ENCODE measurements at places on chromosomes 7 and 10. TPM values are rescaled to one million over a fixed set of nuclear protein-coding genes. Genes with fewer than 3 reads are reported as not detected.
A peak's percentile ranks its signal among the peaks of the same experiment; 100 is the strongest.

TMEM225B gene
- 4.1 TPM for total RNA-seq

- DNase-seq = no peak
Measured at GRCh38 chr7:75989500-75990388, 4.7 kb downstream of the TMEM120A start.

GDF2 gene
- not detected for total RNA-seq

BRAT1 gene
- total RNA-seq = 26.5 TPM

GRCh38 chr7:21184942-21185652 lies 242.8 kb upstream of the SP4 start:
- DNase-seq = no peak

DNA sequence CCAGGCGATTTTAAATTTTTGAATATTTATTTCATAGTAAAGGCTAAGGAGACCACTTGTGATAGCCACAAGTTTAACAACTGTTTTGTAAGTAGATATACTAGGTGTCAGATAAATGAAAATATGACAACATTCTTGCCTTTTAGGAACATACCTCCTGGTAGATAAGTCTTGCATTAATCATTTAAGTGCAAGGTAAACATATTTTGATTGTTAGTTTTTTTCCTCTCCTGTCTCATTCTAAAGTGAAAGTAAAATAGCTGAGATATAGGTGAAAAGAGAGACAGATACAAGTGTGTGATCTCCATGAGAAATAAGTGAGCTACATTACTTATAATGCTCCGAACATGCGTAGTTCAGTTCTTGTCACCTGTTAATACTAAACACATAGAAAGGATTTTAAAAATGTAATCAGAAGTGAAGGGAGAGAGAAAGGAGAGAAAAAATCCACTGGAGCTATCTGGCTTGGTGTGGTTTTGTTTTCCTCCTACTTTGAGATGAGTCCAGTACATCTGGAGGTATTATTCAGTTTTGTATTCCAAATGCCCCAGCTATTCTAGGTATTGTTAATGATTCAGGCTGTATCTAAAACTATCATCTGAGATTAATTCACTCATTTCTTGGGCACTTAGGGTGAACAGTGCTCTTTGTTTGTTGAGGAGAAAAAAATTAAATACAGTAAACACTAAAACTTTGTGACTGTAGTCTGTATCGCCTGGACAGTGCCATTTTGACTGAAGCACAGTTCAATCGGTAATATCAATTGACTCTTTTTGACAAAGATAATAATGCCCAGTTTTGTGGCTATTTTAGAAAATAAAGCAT lies 21.2 kb downstream of the GLCCI1 start:
- no peak for DNase-seq

- no peak for DNase-seq
Measured at GRCh38 chr7:106646256-106646655, 14.7 kb downstream of the CCDC71L start.

- no peak for DNase-seq
Measured at GRCh38 chr7:91089382-91089963, 174.8 kb upstream of the FZD1 start.

ITPRIP gene
- total RNA-seq = 26.1 TPM

DNA sequence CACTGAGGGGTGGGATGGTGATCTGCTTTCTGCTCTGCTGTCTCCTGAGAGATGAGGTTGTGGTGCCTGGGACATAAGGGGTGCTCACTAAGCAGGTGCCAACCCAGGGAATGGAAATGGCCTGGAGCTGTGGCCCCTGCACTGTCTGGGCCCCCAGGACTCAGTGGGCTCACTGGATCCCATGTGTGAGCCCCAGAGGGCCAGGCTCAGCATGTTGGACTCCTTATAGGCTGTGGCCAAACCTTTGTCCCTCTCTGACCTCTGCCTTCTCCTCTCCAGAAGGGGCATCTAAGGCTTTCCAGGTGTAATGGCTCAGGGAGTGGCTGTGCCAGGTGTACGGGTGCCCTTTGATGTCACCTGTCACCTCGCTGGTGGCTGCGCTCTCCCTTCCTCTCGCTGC lies 56.4 kb downstream of the NEUROG3 start:
- no peak for DNase-seq

DNA sequence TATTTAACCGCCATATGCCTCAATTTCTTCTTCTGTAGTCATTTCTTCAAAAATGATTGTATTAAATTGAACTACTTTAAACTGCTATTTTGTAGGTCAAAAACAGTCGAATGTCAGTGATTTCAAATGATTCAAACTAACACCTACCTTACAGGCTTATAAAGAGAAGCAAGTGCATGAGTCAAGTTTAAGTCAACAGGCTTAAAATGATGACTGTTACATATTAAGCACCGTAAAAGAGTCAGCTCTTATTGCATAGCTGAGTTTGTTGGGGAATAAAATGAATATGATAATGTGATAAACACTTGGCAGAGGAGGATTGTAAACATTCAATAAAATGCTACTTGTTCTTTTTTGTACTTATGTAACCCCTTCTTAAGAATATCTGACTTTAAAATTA lies 90.1 kb upstream of the ANKRD1 start:
- DNase-seq = no peak

DNA sequence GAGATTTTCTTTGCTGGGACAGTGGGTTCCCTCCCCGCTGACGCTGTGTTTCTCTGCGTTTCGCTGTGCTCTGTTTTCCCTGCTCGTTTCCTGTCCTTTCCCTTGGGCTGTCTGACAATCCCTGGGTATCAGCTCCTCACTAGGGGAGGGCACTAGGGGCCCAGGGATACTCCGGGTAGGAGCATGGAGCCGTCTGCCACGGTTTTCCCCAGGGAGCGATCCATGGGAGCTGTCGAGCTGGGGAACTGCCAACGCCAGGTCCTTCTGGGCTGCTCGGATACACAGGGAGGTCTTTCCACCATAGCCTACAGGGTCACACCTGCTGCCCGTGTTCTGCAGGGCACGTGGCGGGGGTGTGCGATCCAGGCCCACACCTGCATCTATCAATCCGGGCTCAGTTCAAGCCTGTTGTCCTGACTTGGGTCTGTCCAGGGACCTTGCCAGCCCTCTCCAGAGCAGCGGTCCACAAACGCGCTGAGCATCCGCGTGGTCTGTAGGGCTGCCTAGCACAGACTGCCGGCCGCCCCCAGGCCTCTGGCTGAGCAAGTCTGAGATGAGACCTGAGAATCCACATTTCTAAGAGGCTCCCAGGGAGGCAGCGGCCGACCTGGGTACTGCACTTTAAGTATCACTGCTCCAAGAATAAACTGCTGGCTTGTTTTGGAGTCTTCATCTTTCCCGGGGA lies 263.1 kb downstream of the ELFN1 start:
- DNase-seq = no peak

DNA sequence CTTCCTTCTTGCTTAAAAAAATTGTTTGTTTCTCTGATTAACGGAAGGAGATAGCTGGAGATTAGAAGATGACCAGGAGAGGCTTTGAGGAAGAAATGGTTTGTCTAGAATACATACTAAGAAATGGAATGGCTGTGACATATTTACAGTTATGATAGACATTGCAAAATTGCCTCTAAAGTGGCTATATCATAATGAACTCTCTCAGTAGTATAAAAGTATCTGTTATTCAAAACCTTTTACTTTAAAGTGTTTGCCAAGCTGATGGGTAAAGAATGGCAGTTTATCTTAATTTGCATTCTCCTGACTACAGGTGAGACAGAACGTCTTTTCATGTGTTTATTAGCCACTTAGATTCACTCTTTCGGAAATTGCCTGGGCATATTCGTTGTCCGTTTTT lies 28.7 kb downstream of the LRGUK start:
- DNase-seq = no peak

- no peak for DNase-seq
Measured at GRCh38 chr10:98378722-98379121, 36.3 kb downstream of the PYROXD2 start.

DNA sequence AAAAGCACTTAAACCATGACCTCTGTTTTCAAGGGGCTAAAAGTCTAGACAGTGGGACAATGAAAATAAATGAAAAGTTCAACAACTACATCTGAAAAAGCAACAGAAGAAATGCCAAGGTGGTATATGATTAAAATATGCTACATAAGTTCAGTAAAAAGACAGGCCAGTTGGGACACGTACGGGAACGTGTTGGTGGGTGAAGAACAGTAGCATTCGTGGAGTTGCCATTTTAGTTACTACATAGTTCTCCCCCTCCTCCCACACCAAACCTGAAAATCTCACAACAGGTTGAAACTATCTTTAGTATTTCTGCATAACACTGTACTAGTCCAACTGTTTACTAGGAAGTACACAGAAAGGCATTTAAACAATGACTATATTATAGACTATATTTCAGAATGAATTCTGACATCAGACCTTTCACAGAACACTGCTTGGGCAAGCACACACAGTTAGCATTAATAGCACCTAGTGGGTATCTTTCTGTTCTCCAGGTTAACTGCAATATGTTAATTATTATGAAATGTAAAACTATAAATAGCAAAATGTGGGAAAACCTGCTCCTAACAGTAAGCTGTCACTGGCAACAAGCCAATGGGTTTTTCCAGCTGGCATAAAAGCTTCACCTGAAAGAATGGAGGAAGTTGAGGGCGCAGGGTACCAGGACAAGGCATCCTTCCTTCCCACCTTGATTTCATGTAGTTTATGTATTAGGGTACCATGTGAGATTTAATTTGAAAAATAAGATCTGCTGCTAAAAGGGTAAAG lies 135.0 kb downstream of the STRA8 start:
- no peak for DNase-seq

HTR7 gene
- total RNA-seq = not detected

- no peak for DNase-seq
Measured at GRCh38 chr10:17768957-17769356, 17.0 kb downstream of the TMEM236 start.

GATAD1 gene
- 16.8 TPM for total RNA-seq

CYP3A7 gene
- total RNA-seq = not detected

ADIRF gene
- not detected for total RNA-seq

IRF5 gene
- total RNA-seq = 6.1 TPM

DNA sequence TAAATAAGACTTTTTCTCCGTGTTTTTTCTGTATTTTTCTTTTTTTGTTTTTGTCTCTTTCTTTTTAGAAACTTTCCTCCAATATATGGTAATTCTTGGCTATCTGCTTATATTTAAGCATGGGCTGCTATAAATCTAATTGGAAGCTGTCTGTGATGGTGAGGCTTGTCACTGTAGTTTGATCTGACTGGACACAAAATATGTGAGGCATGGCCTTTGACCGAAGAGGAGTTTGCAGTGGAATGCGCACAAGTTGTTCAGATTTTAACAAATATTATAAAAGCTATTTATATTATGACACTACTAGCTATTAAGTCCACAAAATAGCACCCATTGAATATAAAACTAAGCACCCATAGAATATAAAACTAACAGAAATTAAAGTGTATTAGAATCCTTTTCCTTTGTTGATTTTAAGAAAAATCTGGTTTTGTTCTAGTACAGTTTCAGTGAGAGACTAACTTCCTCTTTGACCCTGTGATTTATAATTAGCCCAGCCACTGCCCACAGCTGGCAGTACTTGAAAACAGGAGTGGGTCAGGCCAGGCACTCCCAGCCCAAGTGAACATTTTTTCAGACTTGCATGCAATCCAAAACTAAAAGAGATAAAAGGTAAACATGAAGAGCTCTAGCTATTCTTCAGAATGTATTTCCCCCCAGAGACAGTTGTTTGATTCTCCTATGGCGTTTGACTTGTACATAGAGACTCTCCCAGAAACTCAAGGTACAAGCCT lies 69.9 kb upstream of the FGL2 start:
- no peak for DNase-seq

MAGI2 gene
- total RNA-seq = 0.16 TPM

GRCh38 chr7:1236132-1236661 lies 3.5 kb downstream of the UNCX start:
- DNase-seq = no peak

GRCh38 chr7:28957751-28958234 lies 337 bp downstream of the TRIL start:
- no peak for DNase-seq

ADO gene
- total RNA-seq = 17.1 TPM

- no peak for DNase-seq
Measured at GRCh38 chr7:32910195-32910594, 18.6 kb upstream of the KBTBD2 start.

MEPCE gene
- total RNA-seq = 83.5 TPM

LGI1 gene
- total RNA-seq = not detected

DNA sequence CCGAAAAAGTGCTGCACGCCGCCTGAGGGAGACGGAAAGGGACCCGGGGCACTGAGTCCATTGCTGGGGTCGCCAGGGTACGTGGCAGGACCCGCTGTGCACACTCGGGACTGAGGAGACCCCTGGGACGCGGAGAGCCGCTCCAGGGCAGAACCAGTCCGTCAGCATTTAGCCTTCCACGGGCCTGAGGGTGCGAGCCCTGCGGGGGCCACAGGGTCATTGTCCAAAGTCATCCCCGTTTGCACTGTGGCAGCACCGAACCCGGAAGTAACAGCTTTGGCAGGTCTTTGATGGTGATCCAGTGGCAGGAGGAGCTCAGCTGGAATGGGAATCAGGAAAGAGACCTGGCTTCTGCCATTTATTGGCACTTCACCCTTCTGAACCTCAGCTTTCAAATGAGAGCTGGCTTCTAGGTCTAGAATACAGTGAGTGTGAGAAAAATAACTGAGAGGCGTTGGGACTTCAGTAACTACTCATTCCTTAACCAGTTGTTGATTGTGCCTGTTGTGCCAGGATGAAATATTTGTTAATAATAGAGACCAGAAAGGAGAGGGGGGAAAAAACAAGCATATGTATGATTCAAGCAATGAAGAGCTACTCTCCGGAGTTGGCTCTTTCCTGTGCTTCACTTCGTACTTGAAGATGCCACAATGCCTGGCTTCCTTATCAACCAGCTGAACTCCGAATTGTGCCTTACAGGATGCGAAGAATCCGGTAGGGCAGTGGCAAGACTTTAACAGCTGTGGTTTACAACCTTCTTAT lies 811 bp upstream of the ARHGAP12 start:
- peak; percentile 61 for DNase-seq

GRCh38 chr7:22005151-22005550 lies 59.5 kb upstream of the CDCA7L start:
- no peak for DNase-seq

DNA sequence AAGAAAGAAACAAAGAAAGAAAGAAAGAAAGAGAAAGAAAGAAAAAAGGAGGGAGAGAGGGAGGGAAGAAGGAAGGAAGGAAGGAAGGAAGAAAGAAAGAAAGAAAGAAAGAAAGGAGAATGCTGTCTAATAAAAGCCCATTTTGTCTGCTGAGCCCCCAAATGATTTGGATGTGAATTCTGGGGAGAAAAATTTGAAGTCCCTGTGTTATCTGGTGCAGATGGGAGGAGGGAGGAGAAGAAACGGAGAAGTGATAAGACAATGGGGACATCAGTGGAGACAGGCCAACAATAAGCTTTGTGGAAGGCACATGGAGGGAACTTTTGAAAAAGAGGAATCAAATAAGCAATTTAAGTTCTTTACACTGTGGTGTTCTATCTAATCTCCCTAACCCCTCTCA lies 24.6 kb upstream of the TMEM273 start:
- no peak for DNase-seq

HKDC1 gene
- 0.41 TPM for total RNA-seq

PDGFA gene
- total RNA-seq = 8.4 TPM

DNA sequence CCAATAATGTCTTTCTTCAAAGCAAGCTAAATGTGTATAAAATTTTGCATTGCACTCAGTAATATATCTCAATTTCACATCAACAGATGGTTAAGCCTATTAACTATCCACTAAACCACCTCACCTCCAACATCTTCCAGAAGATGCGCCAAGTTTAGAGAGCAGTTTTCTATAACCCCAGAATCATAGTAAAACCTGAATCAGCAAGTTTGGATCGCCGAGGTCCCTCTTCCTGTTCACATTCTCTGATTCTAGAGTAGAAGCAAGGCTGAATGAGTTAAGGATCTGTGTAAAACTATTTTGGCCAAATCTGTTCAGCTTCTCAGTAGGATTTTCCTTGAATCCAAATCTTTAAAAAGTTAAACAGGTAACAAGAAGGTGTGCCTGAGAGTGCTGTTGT lies 1.4 kb upstream of the FAM204A start:
- DNase-seq = no peak

GRCh38 chr10:22049635-22050034 lies 46.1 kb upstream of the DNAJC1 start:
- no peak for DNase-seq

Measured in activated naive CD4-positive, alpha-beta T cell treated with anti-CD3 and anti-CD28 coated beads, Interleukin-2, amount 50 U/mL, for 72 hours (primary cell).